ENCODE measurements at places on chromosomes 7 and 10. TPM values are rescaled to one million over a fixed set of nuclear protein-coding genes. Genes with fewer than 3 reads are reported as not detected.

DNA sequence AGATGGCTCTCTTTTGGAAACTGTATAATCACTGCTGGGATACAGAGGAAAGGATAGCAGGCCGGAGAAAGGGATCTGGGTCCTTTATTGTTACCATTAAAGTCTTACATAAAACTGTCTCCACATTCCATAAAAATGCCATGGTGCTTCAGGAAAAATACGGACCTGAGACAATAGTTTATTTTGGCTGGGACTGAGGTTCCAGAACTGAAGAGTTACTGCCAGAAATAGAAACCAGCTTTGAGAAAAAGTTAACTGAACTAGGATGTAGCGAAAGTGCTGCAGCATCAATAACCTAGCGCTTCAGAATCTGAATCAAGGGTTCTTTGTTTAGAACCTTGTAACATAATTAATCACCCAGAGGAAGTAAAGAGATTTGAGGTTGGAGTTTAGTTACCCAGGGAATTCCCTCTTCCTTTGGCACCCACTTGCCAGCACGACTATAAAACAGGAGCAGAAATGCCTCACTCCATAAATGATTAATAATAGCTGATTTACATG is 38.0 kb downstream of the MEOX2 start:
- DNase-seq, result no peak

The PON3 gene
- total RNA-seq, result 0.64 TPM

DNA sequence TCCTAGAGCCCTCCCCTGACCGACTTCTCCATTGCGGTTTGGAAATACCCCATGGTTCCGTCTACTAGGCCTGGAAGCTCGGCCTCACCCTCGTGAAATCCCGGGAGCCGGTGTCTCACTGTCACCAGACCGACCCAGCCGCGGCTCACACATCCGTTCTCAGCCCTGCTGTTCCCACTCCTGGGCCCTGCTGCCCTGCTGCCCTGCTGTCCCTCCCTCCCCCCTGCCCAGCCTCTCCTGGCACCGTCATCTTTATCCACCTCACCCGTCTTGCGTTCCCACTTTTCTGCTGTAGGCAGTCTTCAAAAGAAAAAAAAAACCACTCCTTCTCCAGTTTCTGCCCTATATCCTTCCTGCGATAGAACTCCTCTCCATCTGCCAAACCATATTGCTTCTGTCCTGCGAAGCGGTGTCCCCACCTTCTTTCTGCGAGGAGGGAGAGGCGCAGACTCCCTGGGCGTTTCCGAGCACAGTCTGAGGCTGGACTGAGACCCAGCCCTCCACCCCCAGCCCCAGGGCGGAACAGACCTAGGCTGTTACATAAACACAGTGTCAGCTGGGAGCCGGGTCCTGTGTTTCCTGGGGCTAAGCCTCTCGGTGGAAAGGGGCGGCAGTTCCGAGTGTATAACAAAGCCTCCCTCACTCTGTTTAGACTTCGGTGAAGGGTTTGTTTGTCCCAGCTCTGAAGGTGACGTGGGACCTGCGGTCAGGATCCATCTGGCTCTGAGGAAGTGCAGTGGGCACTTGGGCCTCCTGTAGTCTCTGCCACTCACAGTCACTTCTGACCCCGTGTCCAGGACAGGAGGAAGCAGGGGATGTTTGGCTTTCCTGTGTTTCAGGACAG is 2.8 kb downstream of the AGAP3 start:
- DNase-seq, result peak; percentile 44

The RBP4 gene
- total RNA-seq, result not detected

DNA sequence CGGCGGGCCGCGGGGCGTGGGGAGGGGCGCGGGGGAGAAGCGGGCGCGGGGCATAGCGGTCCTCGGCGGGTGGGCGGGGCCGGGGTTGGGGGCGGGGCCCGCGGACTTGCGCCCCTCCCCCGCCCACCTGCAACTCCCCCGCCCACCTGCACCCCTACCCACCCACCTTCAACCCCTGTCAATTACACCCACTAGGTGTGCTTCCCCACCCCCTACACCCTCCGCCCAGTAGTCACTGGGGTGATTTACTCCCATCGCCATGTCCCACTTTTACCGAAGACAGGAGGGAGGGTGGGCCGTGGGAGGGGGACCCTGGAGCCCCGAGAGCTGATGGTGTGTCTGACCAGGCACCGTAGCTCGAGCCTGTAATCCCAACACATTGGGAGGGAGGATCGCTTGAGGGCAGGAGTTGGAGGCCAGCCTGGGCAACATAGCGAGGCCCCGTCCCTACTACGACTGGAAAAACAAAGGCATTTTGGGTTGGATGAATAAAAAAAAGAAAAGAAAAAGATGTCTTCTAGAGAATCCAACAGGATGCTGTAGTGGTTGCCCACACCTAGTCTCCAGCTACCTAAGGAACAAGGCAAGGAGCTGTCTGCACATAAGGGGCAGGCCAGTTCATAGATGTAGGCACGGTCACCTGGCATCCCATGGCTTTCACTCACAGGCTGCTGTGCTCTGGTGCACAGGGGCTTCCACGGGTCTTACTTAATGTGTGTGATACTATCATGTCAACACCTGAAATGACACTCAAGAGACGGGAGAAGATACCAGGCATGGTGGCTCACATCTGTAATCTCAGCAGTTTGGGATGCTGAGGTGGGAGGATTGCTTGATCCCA is 761 bp downstream of the KCTD7 start:
- no peak for DNase-seq

- peak; percentile 82 for DNase-seq
Measured at GRCh38 chr10:87961314-87961713, 97.9 kb downstream of the PTEN start.

GRCh38 chr7:131057794-131058070 is 269.9 kb upstream of the MKLN1 start:
- no peak for DNase-seq

The TMEM176B gene
- total RNA-seq, result not detected

GRCh38 chr10:60615541-60615940 is 162.7 kb upstream of the CDK1 start:
- no peak for DNase-seq

GRCh38 chr10:84397735-84398144 is 69.4 kb downstream of the CCSER2 start:
- DNase-seq, result peak; percentile 51
